Stimulated activated CD4-positive, alpha-beta T cell treated with anti-CD3 and anti-CD28 coated beads, TNF-alpha, amount 100 ng/mL, for 1 hour (primary cell): ENCODE measurements at places on chromosomes 6 and 20.

GRCh38 chr6:16320533-16321340 is 82.3 kb downstream of the GMPR start:
- DNase-seq: no peak

GRCh38 chr6:150756173-150756572 is 109.3 kb upstream of the MTHFD1L start:
- no peak for DNase-seq

- DNase-seq: no peak
These were observed 2.5 kb upstream of the SRSF12 start for GRCh38 chr6:89120371-89120770.

DNA sequence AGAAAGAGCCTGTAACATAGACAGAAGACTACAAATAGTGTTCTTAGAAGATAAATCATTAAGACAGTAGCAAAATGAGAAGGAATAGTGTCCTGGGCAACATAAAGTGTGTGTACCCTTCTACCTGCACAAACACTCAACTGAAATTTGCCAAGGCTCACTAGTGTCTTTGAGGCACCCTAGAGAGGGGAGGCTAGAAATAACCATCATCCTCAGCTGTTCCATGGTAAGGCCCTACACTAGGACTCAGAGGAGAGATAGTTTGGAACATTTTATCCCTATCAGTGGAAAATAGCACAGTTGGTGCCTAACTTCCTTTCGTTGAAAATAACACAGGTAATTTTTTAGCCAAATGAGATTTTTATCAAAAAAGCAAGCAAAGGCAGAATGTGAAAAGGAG is 230.7 kb downstream of the LAMA2 start:
- DNase-seq: no peak

GRCh38 chr6:44415873-44416502 is 28.5 kb downstream of the CDC5L start:
- DNase-seq: no peak

DNA sequence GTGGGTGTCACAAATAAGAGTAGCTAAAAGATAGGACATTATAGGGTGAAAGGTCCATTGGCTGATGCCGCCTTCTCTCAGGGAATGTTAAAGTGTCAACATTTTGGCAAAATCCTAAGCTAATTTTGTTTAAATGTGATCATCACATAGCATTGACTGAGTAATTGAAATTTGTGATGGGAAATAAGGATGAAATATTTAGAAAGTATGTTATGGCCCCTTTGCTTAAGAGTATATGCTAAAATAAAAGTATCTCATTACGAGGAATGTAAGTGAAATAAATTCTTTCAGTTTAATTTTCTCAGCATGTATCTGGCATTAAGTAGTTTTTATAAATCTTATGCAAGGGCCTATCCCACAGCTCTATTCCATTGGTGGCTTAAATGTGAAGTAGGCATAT is 229.2 kb downstream of the PRL start:
- no peak for DNase-seq

GRCh38 chr20:16819483-16819882 is 71.3 kb downstream of the OTOR start:
- no peak for DNase-seq

- DNase-seq: no peak
These were observed 9.7 kb upstream of the IBTK start for GRCh38 chr6:82257088-82257774.

GRCh38 chr20:20680991-20681508 is 31.4 kb downstream of the RALGAPA2 start:
- DNase-seq: no peak

DNA sequence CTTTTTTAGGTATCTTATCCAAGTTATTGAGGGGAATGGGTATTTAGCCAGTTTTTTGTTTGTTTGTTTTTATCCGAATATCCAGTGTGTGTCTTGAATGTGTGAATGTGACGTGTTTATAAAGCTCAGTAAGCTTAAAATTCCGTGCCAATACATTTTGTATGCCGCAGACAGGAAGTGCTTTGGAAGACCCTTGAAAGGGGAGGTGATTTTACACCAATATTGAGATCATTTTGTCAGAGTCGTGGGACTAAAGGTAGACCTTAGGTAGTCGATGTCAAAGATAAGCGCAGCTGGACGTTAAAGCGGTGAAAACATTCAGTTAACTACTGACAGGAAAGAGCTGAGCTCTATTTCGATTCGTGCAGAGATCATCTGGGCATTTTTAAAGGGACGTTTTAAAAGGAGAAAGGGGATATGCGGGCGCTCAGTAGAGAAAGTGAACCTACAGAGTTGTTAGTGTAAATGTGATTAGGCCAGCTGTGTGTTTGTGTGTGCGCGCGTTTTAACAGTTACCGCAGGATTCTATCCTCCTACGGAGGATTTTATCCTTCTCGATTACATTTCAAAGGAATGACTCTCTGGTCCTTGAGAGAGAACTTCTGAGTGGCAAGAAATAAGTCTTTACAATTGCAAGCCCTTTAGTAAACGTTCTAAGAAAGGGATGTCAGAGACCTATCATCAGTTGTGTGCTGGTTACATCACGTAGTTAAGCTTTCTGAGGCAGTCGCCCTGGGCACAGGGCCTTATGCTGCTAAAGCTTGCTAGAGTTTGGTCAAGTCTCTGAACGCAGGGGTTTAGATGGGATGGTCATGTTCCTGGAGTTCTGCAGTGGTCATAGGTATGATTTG is 625 bp upstream of the ECHDC1 start:
- DNase-seq: no peak

- DNase-seq: no peak
These were observed 61.2 kb downstream of the IGF2R start for GRCh38 chr6:160030103-160030502.

DNA sequence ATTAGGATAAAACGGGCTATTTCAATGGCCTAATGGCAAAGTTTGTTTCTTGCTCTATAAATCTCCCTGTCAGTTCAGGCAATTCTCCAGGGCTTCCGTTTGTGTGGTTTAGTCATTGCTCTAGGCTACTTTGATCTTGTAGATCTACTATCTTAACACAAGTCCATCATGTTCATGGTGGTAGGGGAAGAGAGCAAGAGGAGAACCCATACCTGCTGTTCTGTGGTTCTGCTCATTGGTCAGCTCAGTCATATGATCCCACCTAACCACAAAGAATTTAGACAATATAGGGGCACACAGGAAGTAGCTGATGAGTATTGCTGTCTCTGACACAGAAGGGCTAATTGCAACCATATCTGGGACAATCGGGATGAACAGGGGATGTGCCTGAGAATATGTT is 4.9 kb upstream of the DEK start:
- no peak for DNase-seq

DNA sequence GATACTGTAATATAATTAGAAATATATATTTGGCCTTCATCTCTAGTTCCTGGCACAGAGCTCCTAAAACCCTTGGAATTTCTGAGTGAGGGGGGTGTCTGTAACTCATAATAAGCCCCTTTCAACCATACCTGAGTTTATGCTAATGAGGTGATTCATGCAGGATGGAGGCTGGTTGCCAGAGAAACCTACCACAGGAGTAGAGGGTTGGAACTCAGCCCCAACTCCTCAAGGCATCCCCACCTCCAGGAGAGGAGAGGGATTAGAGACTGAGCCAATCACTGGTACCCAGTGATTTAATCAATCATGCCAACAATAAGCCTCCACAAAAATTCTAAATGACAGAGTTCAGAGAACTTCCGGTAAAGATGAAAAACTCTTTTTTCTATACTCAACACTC is 17.5 kb downstream of the UQCC1 start:
- no peak for DNase-seq

- DNase-seq: no peak
These were observed 1.5 kb downstream of the COL12A1 start for GRCh38 chr6:75204217-75204958.

DNA sequence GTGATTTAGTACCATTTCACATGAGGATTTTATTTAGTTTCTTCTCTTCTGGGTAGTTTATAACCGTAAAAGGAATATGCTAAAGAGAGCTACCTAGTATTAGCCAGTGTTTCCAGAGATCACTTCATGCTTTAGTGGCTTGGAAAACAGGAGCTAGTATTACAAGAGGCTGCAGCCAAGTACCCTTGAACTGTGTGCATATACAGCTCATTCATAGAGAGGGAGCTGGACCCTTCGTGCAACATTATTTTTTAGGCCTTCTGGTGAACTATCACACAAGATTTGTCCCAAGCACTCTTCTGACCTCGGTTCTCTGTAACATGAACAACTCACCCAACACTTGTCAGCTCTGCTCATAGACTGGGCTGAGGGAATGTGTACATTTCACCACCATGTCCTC is 74.9 kb upstream of the RIN2 start:
- DNase-seq: no peak

GRCh38 chr20:8875586-8875985 is 193.3 kb upstream of the PLCB4 start:
- DNase-seq: no peak

DNA sequence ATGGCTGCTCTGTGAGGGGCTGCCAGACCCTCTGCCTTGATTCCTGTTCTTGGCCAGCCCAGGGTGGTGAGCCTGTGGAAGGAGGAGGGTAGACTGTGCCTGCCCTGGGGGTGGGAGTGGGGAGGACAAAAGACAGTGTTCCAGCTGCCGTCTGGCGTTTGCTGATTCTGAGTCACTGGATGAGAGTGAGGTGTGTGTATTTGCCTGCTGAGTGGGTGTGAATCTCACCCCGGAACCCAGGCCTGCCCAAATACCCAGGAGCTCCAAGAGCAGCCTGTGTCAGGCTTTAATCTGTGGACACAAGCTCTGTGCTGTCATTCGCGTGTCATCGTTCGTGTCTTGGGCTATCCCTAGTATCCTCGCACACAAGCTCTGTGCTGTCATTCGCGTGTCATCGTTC is 2.6 kb upstream of the LKAAEAR1 start:
- DNase-seq: no peak

GRCh38 chr20:25867776-25868649 is 171.4 kb upstream of the ZNF337 start:
- peak; percentile 59 for DNase-seq

DNA sequence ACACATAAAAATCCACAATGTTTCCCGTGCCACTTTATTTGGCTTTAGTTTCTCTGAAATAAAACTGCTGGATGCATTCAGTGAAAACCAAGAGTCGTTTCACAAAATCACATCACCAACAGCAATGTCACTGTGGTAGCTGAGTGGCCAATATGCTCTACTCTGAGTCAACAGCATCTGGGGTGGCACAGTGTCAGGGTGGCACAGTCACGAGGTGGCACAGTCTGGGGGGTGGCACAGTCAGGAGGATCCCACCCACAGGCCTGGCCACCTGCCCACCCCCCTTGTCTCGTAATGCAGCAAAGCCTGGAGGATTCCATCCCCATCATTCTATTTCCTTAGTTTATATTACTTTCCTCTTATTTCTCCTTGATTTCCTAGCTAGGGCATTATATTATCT is 87.0 kb downstream of the ANKRD60 start:
- no peak for DNase-seq

DNA sequence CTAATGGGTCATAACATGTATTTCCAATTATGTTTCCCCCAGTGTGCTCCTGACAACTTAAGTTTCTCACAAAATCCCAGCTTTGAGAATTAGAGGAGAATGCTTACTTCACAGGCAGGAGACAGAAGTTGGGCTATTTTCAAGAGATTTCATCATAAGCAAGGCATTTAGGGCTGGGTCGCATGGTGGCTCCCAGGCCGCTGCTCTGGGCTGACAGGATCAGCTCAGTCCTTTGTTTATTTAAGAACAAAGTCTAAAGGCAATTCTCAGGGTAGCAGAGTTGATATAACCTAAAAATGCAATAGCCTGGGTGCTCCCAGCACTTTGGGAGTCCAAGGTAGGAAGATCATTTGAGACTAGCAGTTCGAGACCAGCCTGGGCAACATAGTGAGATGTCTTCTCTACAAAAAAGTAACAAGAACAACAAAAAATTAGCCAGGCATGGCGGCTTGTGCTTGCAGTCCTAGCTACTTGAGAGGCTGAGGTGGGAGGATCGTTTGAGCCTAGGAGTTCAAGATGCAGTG is 10.9 kb downstream of the FOXQ1 start:
- no peak for DNase-seq

GRCh38 chr20:36085686-36086267 is 68.8 kb upstream of the EPB41L1 start:
- no peak for DNase-seq

- DNase-seq: no peak
These were observed 358.2 kb upstream of the ID4 start for GRCh38 chr6:19478992-19479391.

- no peak for DNase-seq
These were observed 27.1 kb downstream of the FOXP4 start for GRCh38 chr6:41573276-41573675.

DNA sequence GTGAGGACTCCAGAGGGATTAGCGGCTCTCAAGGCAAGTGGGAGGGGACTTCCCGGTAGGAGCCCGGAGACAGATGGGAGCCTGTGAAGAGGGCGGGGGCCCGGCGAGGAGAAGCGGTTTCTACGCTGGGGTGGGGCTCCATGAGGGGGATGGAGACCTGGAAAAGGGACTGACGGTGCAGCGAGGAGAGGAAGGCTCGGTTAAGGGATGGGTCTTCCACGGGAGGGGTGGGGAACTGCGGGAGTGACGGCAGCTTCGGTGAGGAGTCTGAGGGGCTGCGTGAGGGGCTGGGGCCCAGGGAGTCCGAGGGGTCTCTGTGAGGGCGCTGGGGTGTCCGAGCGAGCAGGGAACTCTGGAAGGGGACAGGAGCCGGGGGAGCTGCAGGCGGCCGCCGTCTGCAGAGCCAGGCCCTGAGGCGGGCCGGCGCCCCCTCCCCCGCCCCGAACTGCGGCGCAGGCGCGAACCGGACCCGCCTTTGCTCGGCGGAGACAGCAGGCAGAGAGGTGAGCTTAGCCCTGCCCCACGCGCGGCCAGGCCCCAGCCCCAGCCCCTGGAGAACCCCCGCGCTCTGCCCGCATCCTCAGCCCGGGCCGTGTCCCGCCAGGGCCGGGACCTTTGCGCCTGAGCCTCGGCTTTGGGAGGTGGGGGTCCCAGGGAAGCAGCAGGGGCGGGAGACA is at the start of gene NRSN2:
NRSN2 (plus strand) TSS at position 472 of the 677 bp plus-strand sequence. CDS start 2,533 bp downstream, outside the sequence.
- DNase-seq: no peak
